Stimulated activated CD4-positive, alpha-beta T cell treated with anti-CD3 and anti-CD28 coated beads, Interleukin-4, amount 100 ng/mL, for 48 hours (primary cell): ENCODE measurements at places on chromosomes 12 and 14.

DNA sequence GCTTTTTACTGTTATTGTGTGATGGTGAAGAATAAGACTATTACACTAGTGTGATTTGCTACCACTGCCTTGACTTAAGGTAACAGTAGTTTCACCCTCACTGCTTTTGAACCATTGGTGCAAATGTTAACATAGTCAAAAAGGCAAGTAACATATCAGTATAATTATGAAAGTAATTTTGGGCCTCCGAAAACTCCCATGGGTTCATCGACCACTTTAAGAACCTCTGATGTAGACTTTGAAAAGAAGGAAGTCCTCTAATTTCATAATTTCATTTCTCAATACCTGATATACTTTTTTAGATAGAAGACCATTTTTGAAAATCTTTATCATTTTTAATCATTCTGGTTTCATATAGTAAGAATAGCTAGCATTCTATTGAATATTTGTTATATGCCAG, 57.7 kb downstream of the ETNK1 start:
- no peak for DNase-seq

GRCh38 chr12:75526655-75527511, 15.5 kb upstream of the KRR1 start:
- peak; percentile 2 for DNase-seq

- no peak for DNase-seq
Measured at GRCh38 chr12:83256562-83256961, 569.9 kb downstream of the TMTC2 start.

- DNase-seq, result no peak
Measured at GRCh38 chr12:2043054-2043453, 9.7 kb upstream of the CACNA1C start.

GRCh38 chr12:121090586-121091514, 41.8 kb upstream of the P2RX7 start:
- no peak for DNase-seq

DNA sequence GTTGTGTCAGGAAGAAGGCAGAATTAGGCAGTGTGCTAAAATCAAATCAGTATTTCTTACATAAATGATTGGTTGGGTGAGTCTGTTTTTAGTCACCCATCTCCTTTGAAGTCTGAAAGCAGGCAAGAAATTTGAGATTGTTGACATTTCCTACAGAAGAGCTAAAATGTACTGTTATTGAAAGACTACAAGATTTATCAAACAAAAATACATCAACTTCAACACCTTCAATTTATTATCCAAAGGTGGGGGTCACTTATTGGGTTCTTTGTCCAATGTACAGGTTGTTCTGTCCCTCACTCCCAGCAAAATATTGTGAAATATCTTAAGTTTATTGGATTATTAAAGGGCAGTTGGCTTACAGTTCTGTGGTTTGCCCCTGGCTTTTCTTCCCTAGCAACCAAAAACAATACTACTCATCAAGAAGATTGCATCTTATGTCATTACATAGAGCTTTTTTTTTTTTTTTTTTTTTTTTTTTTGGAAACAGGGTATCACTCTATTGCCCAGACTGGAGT, 20.6 kb upstream of the PKP2 start:
- no peak for DNase-seq

DNA sequence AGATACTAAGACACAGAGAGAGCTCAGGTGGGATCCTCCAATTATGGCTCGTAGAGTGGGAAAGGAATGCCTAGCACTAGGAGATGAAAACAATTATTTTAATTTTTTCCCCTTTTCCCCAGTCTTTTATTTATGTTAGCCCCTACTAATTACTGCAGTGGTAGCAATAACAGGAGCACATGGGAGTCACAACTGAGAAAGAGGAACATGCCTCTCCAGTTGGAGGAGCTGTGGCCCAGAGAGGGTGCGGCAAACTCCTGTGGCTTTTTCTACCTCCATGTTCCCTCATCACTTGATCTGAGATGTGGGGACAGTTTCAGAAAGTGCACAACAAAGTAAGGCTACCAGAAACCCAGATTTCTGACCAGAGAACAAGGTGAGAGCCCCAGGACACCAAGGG, 25.9 kb upstream of the POC1B start:
- DNase-seq, result no peak

GRCh38 chr14:31893221-31893757, 183.8 kb upstream of the ARHGAP5 start:
- no peak for DNase-seq

DNA sequence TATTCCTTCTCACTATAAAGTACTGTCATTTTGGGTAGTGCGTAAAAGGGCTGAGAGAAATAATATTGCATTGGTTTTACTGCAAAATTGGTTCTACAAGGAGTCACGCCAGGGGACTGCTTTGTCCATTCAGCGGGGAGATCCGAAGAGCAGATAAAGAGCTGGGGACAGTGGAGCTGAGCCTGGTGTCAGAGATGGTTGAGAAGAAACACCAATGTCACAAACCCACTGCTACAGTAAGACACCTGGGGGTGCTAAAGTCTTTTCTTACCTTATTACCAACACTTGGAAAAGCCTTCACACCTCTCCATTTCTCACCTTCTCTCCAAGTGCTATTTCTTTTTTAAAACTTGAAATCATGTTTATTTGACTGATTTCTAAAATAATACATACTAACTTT, 14.1 kb downstream of the IL31 start:
- no peak for DNase-seq

GRCh38 chr12:40336573-40337199, 111.9 kb downstream of the LRRK2 start:
- DNase-seq, result no peak

DNA sequence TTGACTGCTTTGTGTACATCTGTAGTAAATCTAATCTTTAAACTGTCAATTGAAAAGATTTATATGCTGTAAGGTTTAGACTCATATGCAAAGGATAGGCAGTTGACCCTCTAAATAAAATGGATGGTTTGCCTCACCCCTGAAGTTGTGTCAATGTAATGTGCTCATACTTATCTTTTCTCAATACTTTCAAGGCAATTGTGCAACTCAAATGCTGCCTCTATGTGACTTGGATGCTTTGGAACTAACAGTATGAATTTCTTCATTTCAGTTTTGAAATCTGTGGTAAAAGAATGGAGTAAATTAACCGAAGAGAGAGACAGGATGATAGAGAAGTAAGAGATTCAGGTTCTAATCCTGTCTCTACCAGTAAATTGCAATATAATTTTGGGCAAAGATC, 9.7 kb downstream of the PDE6H start:
- no peak for DNase-seq

GRCh38 chr12:62647586-62647985, 181.0 kb downstream of the MON2 start:
- DNase-seq, result no peak
